ENCODE measurements at places on chromosomes 5 and 9.

GRCh38 chr5:153598099-153598498 lies 107.6 kb downstream of the GRIA1 start:
- DNase-seq = no peak

- no peak for DNase-seq
Observed at GRCh38 chr5:4043135-4043534, 447.5 kb downstream of the IRX1 start.

- DNase-seq = no peak
Observed at GRCh38 chr9:81141961-81142360, 547.4 kb downstream of the TLE1 start.

DNA sequence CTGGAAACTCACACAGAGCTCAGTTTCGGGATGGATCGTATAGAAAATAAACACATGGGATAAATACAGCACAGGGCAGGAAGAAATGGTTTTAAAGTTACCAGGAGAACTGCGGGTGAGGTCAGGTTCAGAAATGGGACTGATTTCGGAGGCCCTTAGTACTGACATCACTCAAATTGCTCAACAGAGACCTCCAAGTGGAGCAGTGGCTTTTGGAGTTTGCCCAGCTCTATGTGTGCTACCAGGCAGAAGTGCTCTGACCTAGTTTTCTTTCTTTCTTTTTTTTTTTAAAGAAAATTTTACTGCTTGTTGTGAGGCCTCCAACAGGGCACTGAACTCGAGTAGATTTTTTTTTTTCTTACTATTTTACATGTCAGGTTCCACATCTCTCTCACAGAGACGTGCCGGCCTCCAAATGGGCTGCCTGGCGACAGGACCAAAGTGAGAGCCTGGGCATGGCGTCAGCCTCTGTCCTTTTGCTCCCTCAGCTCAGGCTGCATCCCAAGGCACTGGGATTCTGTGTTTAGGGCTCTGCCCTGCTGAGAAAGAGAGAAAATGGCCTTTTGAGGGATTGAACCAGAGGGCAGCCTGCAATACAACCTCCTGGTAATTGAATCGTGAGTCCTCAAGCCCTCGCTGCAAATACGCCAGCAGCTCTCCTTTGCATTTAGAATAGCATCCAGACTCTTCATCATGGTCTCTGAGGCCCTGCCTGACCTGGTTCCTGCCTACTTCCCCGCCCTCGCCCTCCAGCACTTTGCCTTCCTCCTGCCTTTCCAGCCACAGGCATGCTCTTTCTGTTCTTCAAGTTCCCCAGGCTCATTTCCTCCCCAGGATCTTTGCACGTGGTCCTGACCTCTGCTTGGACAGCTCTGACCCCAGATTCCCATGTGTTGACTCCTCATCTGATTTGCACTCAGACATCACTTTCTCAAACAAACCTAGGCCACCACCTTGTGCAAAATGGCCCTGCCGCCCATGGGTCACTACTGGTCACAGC lies 173.5 kb downstream of the FGF1 start:
- DNase-seq = no peak

- DNase-seq = no peak
Observed at GRCh38 chr9:68495247-68495646, 45.4 kb downstream of the TMEM252 start.

DNA sequence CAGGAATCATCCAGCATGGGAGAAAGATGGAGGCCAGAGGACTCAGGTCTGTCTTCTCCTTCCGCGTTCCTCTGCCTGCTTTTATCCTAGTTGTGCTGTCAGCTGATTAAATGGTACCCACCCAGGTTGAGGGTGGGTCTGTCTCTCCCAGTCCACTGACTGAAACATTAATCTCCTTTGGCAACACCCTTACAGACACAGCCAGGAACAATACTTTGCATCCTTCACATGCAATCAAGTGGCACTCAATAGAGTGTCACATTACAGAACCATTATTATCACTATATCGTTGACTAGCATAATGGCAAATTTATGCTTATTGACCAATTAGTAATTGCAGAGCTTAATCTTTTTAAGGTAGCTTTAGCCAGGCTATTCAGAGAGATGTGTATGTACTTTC lies 64.8 kb downstream of the UNC13B start:
- DNase-seq = no peak

GRCh38 chr9:126531035-126531571 lies 82.6 kb upstream of the LMX1B start:
- DNase-seq = peak; percentile 20

- no peak for DNase-seq
Observed at GRCh38 chr5:1881098-1881572, 1.6 kb downstream of the IRX4 start.

GRCh38 chr5:158756871-158757270 lies 342.8 kb downstream of the EBF1 start:
- DNase-seq = no peak

- no peak for DNase-seq
Observed at GRCh38 chr5:39225405-39226099, 6.2 kb upstream of the FYB1 start.

- DNase-seq = no peak
Observed at GRCh38 chr5:10049858-10050455, 199.7 kb downstream of the ATPSCKMT start.

DNA sequence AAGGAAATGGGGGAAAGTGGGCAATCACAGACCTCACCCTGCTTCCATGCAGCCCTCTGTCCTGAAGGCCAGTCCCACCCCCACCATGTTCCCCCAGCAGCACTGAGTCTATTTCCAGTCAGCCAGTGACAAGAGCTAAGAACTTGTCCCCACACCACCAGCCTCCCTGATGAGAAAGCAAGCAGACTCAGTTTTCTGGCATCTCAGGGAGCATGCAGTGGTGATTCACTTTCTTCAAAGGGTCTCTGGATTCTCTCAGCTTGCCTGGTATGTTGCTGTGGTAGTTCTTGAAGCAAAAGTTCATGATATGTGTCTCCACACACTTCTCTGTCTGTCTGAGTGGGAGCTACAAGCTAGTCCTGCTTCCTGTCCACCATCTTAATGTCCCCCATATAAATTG lies 799.9 kb upstream of the TYRP1 start:
- DNase-seq = no peak

Measured in lower lobe of right lung (tissue), 2 donors.